ENCODE measurements at places on chromosomes 2 and 18.

GRCh38 chr2:196601430-196602306 lies 37.8 kb upstream of the CCDC150 start:
- no peak for DNase-seq

GRCh38 chr18:79779700-79780190 lies 18.0 kb upstream of the KCNG2 start:
- no peak for DNase-seq

DNA sequence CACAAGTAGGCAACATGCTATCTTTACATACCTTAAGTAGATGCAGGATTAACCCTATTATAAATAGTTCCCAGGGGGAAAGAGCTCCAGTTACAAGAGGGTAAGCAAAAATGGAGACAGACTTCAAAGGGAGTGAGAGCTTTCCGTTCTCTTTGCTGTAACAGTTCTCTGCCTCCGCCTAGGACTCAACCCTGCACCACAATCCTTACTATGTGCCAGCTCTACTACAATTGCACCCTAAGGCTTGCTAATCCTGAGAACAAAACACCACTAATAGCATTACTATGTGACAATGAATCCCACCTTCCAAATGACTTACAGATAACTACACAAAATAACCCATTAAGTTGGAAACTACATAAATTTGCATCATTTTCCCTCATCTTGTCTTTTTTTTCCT lies 7.7 kb downstream of the ZBTB14 start:
- no peak for DNase-seq

DNA sequence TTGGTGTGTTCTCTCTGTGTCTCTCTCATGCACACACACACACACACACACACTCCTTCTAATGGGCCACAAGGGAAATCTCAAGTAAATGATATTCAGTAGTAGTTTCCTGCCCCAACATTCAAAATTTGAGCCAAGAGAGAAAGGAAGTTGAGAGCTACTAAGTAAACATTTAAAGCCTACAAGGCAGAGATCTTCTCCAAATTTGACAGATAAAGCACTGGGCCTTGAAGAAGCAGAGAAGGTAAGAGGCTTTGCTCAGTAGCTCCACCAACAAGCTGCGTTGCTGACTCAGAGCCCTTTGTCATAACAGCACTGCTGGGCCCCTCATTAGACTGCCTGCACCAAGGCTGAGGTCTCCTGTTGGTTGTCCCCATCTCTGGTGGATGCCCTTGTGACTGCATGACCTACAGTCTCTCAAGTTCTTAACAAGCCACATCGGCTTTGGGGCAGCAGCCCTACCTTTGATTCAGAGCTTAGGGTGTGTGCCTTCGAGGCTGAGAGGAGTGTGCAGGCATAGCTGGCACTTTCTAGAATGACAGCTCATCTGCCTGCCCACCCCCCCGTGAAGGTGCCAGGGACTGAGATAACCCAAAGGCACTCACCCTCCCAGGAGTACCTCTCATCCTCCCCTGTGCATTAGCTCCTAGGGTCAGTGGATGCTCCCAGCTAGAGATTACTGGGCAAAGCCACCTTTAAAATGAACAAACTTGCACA lies 32.3 kb upstream of the NEB start:
- no peak for DNase-seq

DNA sequence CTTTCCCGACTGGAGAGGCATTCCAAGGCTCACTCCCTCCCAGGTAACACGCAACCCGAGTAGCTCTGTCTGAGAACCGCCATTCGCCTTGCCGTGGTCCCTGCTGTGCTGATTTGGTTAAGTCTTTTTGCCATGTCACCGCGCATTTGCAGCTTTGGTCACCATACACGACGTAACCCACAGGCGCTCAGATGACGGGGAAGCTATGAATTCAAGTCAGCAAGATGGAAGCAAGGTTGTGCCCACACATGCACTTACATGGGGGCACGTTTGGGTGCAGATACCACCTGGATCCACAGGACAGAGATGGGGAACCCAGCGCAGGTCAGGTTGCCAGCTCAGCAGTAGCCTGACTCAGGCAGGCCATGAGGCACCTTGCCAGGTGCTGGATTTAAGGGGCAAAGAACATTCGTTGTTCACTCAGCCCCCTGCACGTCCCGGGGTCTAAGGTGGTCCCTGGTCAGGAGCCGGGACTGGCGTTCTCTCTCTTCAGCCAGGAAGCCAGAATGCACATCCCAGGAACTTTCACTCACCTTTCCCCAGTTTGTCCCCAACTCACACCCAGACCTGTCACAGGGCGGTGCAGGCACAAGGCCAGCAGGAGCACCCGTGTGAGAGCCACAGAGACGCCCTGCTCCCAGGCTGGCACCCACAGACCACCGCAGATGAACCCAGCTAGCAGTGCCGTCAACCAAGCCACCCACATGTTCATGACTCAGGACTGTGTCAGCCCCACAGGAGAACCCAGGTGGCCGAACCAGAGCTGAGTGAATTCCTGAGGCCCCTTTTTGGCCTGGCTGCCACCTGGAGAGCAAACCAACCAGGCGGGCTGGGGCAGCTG lies 19.9 kb downstream of the SNED1 start:
- DNase-seq, result no peak

DNA sequence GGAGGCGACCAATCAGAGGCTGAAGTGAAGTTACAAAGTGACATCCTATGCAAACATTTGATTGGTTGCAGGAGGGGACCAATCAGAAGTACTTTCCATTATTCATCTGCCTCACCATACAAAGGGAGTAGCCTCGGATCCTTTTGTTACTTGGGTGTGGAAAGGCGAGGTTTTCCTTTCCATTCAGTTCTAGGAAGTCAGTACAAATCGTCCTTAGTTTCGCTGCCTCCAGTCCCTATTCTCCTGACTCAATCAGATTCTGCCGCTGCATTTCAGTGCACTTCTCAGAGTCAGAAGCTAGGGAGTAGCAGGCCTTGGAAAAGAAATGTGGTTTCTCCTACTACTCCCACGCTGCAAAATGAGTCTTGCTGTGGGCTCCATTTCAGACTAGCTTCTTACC lies 149.4 kb downstream of the DTNA start:
- DNase-seq, result no peak

DNA sequence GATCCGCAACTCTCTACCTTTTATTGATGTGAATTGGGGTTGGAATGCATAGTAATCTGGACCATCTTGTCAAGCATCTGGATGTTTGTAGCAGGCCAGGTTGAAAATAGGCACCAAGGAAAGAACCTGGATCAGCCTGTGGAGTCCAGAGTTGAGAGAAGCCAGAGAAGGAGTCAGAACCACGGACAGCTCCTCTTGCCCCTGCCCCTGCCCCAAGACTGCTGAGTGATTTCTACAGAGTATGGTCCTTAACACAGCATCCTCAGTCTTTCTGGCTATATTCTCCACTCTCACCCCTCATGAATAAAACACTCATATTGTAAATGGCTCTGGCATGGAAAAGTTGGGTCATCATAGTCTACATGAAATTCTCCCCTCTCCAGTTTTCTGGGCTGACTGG lies 154.6 kb downstream of the LOXHD1 start:
- DNase-seq, result no peak

DNA sequence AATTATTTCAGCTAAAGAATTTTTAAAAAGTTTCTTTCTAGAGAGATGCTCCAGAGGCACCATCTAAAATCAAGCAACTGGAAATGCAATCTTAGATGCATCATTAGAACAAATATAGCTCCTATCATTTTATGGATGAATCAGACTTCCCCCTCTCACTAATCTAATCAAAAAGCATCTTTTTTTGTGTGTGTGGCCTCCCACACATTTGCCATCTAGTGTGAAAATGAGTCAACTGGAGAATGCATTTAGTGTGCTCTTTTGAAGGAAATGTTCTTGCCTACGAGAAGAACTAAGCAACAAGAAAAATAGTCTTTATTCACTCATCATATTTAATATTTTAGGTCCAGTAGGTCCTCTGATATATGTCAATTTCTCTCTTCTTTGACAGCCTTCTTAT lies 39.5 kb upstream of the FIGN start:
- DNase-seq, result no peak

DNA sequence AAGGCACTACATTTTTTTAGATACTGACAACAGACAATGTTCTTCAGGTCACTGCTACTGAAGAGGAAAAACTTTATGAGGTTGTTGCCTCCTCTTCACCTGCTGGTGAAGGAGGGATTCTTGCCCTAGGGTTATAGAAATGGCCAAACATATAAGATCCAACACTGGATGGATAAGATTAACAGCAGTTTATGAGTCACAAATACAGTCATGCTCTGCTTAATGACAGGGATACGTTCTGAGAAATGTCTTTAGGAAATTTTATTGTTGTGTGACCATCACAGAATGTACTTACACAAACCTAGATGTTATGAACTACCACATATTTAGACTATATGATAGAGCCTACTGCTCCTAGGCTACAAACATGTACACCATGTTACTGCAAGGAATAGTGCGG lies 57.4 kb upstream of the AMMECR1L start:
- DNase-seq, result no peak

GRCh38 chr2:205580212-205580987 lies 101.9 kb upstream of the NRP2 start:
- DNase-seq, result no peak

DNA sequence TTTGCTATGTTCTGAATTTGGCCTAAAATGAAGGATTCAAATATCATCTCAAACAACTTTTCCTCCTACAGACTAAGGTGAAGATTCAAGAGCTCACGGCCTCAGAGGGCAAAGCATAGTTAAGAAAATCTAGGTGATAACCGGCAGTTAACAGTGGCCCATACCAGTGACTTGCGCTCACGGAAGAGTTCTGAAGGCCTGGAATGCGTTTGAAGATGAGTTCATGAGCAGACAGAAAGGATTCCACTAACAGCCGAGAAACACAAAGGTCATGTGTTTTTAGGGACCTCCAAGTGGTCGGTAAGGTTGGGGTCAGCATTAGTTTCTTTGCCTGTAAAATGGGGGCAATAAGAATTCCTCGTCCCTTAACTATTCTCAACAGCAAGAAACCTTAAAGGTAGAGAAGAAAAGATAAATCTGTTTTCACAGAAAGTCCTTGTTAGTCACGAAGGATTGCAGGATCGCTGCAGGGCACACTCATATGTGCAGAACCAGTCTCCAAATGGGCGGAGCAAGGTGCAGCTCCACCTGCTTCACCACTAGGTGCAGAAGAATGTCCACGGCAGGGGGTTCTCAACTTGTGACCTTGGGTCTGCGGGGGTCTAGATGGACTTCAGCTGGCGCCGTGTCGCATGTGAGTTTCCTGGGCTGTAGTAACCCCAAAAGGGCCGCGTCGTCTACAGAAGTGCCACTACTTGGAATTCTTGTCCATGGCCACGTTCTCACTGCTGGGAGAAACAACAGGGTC lies 708 bp upstream of the RPIA start:
- DNase-seq, result peak; percentile 51

DNA sequence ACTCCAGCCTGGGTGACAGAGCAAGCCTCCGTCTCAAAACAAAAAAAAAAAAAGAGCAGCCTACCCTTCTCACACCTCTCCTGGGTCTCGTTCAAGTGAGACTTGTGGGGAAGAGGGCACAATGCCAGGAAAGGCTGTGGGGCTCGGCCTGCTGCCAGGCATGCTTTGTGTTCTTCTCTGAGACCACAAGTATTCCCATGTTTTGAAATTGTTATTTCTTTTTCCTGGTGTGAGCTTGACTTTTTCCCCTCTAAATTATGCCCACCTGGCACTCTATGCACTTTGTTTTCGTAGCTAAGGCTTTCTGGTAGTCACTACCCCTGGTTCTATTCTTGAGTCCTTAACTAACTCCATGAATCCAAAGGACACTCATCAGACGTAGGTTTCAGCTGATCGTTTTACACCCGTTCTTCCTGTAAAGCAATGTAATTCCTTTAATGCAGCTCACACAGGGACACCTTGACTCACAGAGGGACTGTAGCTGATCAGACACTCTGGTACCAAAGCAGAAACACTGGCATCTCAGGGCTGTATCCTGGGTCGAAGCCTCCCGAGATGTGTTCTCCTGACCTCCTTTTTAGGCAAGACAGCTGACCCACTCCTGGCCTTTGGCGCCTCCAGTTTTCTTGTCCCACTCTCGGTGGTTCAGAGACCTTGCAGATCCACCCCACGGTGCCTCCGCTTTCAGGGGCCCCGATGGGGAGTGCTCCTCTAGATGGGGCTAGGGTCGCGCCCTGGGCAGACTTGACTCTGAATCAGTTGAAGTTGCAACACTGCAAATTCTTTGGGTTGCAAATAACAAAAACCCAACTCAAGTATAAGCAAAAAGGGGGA lies 193.3 kb upstream of the AGAP1 start:
- DNase-seq, result no peak

DNA sequence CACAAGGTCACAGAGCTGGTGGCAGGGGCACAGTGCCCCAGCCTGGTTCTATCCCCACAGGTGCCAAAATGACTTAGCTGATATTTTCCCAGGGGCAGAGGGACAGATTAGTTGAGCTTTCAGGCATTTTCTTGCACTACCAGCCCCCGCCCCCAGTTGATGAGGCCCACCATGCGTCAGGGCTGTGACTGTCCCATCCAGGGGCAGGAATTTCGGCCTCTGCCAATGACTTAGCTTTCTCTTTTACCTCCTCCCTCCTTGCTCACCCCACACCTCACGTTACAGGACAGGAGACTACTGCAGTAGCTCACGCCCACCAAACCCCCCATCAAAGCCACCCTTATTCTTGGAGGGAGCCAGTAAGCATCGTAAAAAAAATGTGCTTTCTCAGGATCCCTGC lies 31.5 kb downstream of the MRO start:
- no peak for DNase-seq

DNA sequence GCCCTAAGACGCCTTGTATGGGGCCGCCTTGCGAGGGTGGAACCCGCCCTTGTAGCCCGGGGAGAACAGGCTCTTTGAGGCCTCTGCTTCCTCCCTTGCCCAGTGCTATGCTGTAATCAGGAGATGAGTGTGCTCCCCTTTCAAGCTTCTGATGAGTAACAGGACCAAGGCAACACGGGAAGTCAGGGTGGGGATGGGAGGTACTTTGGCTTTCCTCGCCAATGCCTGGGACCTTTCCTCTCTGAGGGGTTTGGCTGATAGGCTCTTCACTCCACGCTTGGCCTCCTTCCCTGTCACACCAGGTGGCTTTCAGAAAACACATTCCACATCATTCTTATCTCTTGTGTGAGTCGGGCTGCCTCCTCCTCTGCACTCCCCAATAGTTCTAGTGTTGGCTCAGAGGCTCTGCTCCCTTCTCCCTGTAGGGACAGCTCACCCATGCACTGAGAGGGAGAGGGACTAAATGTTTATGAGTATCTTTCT lies 223.7 kb upstream of the TRIB2 start:
- DNase-seq, result peak; percentile 29

DNA sequence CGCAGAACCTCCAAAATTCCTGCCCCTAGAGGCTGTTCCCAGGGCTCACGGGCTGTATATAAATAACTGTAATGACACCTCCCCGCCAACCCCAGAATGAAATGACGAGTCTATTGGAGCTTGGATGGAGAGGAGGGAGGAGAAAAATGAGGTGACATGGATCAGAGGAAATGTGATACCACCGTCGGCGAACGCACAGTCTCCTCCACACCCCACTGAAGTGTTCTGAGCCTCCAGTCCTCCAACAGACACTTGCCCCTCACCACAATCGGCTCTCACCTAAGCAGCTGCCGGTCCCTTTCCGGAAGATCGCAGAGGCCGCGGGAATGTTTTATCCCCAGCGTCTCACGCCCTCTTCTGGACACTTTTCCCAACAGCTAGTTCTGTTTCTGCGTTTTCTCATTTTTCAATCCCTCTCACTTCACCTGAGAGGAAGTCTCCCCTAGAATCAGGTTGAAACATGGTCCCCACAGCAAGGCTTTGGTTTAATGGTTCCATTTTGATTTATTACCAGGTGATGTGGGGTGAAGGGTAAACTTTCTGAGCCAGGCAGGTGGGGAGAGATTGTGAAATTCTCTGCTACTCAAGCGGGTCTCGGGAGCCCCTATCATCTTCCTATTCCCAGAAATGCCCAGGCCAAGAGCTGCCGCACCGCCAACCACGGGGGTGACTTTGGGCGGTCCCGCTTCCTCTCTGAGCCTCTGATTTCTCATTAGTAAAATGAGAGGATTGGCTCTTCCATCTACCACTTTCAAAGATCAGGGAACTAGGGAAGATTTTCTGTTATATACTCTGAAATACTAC lies 9.1 kb upstream of the MYO5B start:
- DNase-seq, result peak; percentile 4
